Renal pelvis (tissue), 12 donors: ENCODE measurements at places on chromosomes 7 and 10.

- no peak for DNase-seq
These were observed 154.6 kb downstream of the TPST1 start for GRCh38 chr7:66359656-66360211.

GRCh38 chr7:14875941-14876587 is 26.5 kb downstream of the DGKB start:
- DNase-seq = no peak

GRCh38 chr10:79078367-79079053 is 9.7 kb downstream of the ZMIZ1 start:
- DNase-seq = no peak

GRCh38 chr7:23065974-23066373 is 39.6 kb upstream of the KLHL7 start:
- DNase-seq = no peak
